ENCODE measurements at places on chromosomes 12 and 14.

GRCh38 chr14:72476657-72477499 lies 417.0 kb downstream of the DPF3 start:
- DNase-seq, result peak; percentile 66

GRCh38 chr14:89856871-89857345 lies 97.6 kb downstream of the EFCAB11 start:
- DNase-seq, result no peak

GRCh38 chr12:3119756-3120601 lies 42.8 kb downstream of the TSPAN9 start:
- DNase-seq, result no peak

DNA sequence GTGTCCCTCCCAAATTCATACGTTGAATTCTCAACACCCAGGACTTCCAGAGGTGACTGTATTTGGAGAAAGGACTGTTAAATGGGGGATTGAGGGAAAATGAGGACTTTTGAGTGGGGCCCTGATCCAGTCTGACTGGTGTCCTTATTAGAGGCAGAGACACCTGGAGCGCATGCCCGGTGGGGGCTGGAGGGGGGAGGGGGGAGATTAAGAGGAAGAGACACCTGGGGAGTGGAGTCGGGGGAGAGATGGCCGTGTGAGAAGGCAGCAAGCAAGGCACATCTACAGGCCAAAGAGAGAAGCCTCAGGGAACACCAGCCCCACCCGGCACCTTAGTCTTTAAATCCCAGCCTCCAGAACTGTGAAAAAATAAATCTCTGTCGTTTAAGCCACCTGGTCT lies 209.7 kb downstream of the SLC41A2 start:
- DNase-seq, result no peak

DNA sequence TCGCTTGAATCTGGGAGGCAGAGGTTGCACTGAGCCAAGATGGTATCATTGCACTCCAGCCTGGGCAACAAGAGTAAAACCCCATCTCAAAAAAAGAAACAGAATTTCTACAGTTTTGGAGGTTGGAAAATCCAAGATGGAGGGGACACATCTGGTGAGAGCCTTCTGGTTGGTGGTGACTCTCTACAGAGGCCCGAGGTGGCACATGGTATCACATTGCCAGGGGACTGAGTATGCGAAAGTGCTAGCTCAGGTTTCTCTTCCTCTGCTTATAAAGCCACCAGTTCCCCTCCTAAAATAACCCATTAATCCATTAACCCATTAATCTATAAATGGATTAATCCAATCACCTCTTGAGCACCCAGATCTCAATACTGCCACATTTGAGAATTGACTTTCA lies 70.8 kb upstream of the DACT1 start:
- no peak for DNase-seq

DNA sequence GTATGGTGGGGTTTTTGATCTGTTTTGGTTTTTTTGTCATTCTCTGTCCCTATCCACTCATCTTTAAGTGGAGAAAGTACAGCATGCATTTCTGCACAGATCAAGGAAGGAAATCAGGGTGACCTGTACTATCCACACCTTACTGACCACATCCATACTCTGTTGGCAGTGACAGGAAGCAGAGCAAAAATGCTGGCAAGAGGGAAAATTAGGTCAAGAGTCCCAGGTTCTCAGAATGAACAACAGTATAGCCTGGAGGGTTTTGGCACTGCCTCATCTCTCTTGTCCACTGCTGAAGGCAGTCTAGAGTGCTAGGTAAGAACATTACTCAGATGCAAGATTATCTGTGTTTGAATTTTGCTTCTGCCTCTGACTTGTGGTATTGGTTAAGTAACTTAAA lies 70.7 kb downstream of the TAOK3 start:
- DNase-seq, result no peak

All from activated naive CD4-positive, alpha-beta T cell treated with Interleukin-2 at 50 U/mL for 16 hours (primary cell).